CD4-positive, CD25-positive, alpha-beta regulatory T cell (primary cell): ENCODE measurements at places on chromosomes 12 and 14.
A peak's percentile ranks its signal among the peaks of the same experiment; 100 is the strongest.

DNA sequence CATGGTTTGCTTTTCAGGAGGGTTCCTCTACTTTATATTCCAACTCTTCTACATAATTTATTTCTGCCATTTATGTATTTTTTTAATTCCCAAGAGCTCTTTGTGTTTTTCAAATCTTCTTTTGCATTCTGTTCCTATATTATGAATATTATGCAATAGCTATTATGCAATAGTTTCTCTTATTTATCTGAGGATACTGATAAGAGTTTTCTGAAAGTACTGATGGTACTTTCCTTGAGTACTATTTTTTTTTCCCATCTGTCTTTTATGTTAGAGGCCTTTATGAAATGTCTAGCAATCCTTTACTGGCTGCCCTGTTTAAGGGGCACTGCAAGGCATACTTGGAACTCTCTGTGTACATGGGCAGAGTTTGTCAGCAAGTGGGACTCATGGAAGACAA, 93.4 kb downstream of the SLC41A2 start:
- no peaks in the 10 kb centered on the region for H3K4me1 ChIP-seq
- no peaks in the 10 kb centered on the region for H3K27me3 ChIP-seq
- H3K27ac ChIP-seq = no peak overlapping the region
- no peak for DNase-seq
- no peak overlapping the region for H3K4me3 ChIP-seq

DNA sequence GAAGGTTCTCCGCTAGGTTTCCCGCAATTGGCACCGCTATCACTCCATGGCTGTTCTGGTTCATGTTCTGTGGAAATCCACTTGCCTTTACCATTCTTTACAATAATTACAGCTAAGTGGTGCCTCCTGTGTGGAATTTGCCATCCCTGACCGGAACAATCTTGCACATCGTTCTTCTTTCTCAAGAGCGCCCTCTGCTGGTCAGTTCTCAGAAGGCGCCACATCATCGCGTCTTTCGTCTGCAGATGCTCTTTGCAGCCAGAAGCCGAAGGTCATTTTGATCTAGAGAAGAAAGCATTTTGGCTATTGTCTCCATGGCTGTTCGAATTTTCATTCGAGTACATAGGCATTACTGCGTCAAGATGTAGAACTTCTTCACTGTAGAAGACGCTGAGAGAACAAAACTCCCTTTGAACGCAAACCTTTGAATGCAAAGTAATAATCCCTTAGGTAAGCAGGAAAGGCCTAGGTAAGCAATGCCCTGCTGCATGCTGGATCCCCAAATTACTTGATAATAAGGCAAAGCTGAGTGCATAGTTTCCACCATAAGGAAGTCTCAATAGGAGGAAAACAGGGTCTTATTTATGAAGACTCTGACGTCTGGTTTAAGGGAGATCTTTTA, 10.1 kb upstream of the RTRAF start:
- no peak overlapping the region for H3K27ac ChIP-seq
- no peaks in the 10 kb centered on the region for H3K36me3 ChIP-seq
- no peaks in the 10 kb centered on the region for H3K27me3 ChIP-seq

DNA sequence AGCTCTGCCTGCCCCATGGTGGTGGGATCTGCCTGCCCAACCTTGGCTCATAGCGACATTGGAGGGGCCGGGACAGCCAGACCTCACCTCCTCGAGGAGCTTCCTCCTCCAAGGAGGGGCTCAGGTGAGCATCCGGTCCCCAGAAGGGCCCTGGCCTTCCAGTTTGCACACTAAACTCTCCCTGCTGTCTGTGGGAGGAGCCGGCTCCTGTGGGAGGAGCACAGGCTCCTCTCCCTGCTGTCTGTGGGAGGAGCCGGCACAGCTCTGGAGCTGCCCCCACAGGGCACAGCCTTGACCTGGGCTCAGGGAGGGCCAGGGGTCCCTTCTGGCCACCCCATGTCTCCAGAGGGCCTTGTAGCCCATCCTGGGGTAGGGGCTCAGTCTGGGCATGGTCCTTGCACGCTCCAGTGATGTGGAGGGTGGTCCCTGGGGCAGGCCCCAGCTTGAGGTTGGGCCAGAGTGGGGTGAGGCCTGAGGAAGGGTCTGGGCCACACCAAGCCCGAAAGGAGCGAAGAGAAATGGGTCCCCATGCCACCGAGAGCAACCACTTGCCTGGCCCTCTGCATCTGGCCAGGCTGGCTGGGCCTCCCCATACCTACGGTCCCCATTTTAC, 147.5 kb upstream of the C14orf180 start:
- no peak overlapping the region for H3K4me3 ChIP-seq
- DNase-seq = no peak
- no peaks in the 10 kb centered on the region for H3K27me3 ChIP-seq
- peaks cover 3% of the 10 kb centered on the region for H3K4me1 ChIP-seq

- no peak for DNase-seq
- no peak overlapping the region for H3K27ac ChIP-seq
- H3K4me3 ChIP-seq = no peak overlapping the region
- peaks cover 2% of the 10 kb centered on the region for H3K27me3 ChIP-seq
- H3K36me3 ChIP-seq = no peaks in the 10 kb centered on the region
- H3K4me1 ChIP-seq = peaks cover 13% of the 10 kb centered on the region
Measured at GRCh38 chr12:25319233-25319984, 68.7 kb upstream of the KRAS start.

- no peak overlapping the region for H3K27ac ChIP-seq
- peaks cover 12% of the 10 kb centered on the region for H3K36me3 ChIP-seq
- no peak overlapping the region for H3K4me3 ChIP-seq
- no peak for DNase-seq
- no peaks in the 10 kb centered on the region for H3K27me3 ChIP-seq
Measured at GRCh38 chr12:53613821-53614220, 12.4 kb downstream of the ATF7 start.

GRCh38 chr12:40104461-40105264, 1.2 kb downstream of the SLC2A13 start:
- H3K36me3 ChIP-seq = no peaks in the 10 kb centered on the region
- peaks cover 4% of the 10 kb centered on the region for H3K27me3 ChIP-seq
- H3K4me3 ChIP-seq = peak overlapping the region; percentile 56
- no peak overlapping the region for H3K27ac ChIP-seq
